Activated CD4-positive, alpha-beta T cell treated with anti-CD3 and anti-CD28 coated beads, Interleukin-2, amount 50 U/mL, for 1 hour (primary cell): ENCODE measurements at places on chromosomes 3 and 15.

- no peak for DNase-seq
Measured at GRCh38 chr3:144663456-144664436, 692.1 kb downstream of the DIPK2A start.

GRCh38 chr15:40355976-40356585, 1.9 kb upstream of the DISP2 start:
- no peak for DNase-seq

DNA sequence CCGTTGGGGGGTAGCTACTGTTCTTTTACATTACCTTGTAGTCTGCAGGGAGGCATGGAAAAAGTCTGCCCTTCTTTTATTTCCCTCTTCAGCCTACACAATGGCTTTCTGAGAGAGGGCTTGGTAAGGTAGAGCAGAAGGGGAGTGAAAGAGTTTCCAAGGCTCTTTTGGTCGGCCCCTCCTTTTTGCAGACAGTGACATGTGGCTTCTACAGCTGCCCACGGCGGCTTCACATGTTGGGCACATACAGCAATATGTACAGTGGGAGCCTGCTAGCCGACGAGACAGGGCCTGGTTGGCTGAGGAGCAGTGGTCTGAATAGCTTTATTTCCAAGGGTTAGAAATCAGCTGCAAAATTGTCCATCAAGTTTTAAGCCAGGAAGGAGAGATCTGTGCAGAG, 4.0 kb downstream of the INAFM2 start:
- no peak for DNase-seq

DNA sequence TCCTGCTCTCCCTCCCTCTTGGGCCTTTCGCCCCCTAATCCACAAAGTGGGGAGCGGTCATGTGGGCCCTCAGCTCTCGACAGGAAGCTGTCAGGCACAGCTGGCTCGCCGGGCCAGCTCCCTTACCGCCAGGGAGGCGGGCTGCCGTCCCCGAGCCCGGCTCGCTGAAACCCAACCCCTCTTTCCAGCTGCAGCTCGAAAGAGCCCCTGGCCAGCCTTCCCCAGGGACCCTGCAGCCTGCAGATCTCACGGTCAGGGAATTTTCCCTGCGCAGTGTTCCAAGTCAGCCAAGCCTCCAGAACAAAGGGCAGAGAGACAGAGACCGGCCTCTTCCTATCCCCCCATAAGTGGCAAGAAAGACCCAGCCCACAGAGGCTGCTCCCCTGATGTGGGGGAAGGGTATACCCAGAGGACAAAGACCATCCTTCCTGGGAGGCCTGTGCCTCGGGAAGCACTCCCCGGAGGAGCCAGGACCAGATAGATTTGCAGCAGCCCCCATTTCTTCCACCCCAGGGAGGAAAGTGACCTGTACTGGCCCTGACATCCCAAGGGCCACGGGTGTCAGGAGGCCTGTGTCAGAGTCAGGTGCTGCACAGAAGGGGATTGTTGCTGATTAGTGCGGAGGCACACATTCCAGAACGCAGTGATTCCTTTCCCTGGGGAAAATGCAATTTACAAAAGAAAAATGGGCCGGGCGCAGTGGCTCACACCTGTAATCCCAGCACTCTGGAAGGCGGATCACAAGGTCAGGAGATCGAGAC, 32.6 kb downstream of the MAGEF1 start:
- DNase-seq = no peak

DNA sequence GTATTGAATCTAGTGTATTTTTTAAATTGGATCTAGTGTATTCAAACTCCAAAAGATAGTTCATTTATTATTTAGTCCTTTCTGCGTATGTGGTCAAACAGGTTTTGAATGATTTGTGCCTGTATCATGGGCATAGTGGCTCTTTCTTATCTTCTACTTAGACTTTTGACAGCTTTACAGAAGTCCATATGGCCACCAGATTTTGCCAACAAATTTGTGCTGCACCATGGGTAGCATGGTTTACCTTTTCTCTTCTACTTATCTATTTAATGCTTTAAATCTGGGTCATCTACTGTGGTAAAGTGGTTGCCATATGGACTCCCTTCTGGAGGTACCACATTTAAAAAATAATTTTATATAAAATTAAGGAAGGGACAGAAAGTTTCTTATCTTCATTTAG, 66.9 kb upstream of the CADM2 start:
- no peak for DNase-seq
